ENCODE measurements at places on chromosomes 3 and 15. TPM values are rescaled to one million over a fixed set of nuclear protein-coding genes. Genes with fewer than 3 reads are reported as not detected.

The CHDH gene
- 0.53 TPM for total RNA-seq

The RNF123 gene
- 33.1 TPM for total RNA-seq

The NR2E3 gene
- not detected for total RNA-seq

The SQOR gene
- 61.4 TPM for total RNA-seq

The SEC62 gene
- 20.5 TPM for total RNA-seq

The EPHB1 gene
- total RNA-seq = 0.53 TPM

The CCR3 gene
- total RNA-seq = not detected

The PP2D1 gene
- not detected for total RNA-seq

GRCh38 chr3:60636846-60637245, 614.4 kb downstream of the FHIT start:
- no peak for DNase-seq

DNA sequence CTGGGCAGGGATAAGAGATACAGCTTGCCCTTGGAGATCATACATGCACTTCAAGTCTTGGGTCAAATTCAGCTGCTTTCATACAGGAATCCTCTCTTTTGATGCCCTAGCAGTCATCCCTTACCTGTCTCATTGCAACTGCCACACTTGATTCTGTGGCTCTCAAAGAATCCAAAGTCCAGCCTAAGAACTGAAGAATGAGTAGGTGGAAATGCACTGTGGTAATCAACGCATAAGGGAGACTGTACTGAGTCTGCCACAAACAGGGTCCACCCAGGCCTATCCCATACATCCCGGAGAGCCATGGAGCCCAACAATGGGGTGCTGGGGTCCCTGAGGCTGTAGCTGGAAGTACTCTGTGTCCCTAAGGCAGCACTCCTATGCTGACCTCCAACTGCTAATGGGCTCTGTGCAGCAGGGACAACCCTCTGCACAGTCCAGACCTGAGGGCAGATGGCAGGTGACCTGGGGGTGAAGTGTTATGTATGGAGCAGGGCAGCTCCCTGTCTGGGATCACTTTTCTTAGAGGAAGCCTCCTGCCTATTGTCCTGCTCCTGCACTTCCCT, 1.7 kb upstream of the VPS18 start:
- no peak for DNase-seq

DNA sequence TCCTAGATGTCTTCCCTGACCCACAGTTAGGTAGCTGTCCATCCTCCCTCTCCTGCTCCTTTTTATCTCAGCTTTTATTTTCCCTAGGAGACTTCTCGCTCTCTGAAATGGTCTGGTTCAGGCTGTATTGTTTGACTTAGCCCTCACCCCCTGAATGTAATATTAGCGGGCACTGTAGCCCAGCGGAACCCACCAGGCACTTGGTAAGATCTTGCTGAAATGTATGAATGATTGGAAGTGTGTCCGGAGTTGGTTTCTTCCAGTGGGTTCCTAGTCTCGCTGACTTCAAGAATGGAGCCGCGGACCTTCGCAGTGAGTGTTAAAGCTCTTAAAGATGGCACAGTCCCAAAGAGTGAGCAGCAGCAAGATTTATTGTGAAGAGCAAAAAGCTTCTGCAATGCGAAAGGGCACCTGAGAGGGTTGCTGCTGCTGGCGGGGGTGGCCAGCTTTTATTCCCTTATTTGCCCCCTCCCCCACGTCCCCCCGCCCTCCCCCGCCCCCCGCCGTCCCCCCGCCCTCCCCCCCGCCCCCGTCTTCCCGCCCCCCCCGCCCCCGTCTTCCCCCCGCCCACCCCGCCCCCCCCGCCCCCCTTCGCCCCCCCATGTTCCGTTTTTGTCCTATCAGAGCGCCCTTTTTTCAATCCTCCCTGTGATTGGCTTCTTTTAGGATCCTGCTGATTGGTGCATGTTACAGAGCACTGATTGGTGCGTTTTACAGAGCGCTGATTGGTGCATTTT, 694 bp upstream of the EEFSEC start:
- no peak for DNase-seq

- no peak for DNase-seq
These were observed 5.0 kb upstream of the IL16 start for GRCh38 chr15:81191701-81192100.

DNA sequence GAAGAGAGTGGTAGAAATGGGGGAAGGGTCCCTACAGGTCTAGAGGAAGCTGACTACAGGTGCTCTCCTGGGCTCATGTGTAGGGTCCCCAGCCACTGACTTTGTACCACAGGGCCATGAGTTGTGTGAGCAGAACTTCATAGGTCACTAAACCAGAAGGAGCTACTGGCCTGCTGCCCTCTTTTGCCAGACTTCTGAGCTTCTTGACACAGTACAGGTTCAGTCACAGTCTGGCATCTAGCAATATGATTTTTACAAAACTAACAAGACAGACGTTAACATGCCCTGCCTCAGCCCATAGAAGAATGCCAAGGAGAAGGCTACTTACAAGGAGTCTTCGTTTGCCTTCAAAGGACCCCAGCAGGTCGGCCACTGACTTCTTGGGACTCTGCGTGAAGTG, 3.2 kb downstream of the CCDC80 start:
- no peak for DNase-seq

DNA sequence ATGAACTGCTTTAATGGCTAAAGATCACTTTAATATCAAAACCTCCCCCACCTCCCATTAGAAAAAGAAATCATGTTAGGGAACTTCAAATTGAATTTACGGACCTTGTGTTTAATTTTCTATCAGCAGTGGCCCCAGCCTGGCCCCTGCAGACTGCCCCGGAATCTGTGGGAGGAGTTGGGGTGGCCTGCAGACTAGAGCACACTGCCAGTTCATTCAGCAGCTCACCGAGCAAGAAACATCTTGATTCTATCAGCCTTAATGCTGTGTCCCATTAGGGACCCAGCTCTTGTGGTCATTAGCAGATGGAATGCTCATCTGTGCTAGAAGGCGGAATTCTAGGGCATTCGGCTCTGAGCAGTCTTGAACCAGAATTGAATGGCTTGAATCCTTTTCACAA, 54.2 kb downstream of the FLNB start:
- DNase-seq = no peak

GRCh38 chr3:72111265-72112205, 326.6 kb upstream of the PROK2 start:
- no peak for DNase-seq

DNA sequence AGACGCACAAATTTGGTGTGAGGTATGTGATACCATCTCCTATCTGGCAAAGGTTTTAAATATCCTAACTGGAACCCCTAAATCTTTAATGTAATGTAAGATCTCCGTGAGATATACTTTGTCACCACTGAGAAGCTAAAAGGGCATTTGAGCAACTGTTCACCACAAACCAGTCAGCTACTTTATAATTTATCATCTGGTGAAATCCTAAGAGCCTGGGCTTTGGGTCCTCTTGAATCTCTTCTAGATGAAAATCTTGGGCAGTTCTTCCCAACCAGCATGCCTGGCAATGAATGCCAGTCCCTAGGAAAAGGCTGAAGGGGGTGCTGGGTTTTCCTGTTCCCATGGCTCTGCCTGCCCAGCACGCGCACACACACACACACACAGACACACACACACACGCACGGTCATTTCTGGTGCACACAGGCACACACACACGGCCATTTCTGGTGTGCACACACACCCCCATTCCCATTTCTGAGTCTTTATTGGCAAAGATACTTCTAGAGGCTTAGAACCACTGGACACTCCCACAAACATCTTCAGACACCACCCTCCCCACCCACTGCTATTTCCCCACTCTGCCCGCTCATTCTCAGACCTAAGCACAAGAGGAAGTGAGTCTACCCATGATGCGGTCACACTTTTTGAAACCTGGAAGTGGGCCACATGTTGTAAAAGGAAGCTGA, 72.6 kb downstream of the MYO1E start:
- peak; percentile 96 for DNase-seq

- DNase-seq = no peak
These were observed 135.6 kb downstream of the KCNMB2 start for GRCh38 chr3:178671791-178672190.

DNA sequence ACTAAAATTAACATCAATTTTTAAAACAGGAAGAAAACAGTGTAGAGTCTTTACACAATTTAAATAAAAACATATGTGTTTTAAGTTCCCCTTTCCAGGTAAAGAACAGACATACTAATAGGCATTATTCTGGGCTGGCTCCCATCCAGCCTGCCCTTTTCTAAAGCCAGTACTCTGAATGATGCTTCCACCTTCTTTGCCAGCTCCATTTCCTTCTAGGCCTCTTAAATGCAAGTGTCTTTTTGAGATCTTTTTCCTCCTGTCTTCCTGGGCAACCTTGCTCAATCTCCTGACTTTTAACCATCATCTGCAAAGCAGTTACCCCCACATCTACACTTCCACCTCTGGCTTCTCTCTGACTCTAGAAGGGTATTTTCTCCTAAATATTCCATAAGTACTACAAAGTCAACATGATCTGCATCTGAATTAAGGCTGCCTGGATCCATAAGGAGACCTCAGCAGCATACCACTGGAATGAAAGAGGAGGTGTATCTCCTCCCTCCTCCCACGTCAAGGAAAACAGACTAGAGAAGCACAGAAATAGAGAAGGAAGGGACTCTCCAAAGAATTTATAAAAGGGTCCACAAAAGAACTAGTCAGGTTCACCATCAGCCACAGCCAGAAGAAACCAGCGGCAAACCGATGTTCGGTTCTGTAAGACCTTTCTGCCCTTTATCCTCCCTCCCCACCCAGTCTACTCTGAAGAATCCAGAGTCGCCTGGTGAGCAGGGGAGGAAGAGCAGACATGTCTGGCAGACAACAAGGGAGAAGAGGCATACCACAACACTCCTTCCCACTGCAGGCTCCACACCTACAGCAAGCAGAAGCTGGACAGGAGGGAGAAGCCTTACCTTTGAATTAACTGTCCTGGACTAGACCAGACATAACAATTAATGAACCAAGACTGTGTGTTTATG, 47.1 kb downstream of the GOLIM4 start:
- no peak for DNase-seq

- DNase-seq = no peak
These were observed 288.8 kb downstream of the CNTN6 start for GRCh38 chr3:1381647-1382036.

DNA sequence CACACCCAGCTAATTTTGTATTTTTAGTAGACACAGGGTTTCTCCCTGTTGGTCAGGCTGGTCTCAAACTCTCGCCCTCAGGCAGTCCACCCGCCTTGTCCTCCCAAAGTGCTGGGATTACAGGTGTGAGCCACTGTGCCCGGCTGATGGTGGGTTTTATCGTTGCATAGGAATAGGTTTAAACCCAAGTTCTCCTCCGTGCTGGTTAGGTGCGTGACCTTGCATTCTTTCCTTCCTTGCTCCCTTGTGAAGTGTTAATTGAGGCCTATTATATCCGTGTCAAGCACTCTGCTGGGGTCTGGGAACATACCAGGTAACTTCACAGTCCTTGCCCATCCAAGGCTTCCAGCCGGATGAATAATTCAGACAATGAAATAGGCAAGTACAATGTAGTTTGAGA, 19.3 kb upstream of the ETV5 start:
- no peak for DNase-seq

DNA sequence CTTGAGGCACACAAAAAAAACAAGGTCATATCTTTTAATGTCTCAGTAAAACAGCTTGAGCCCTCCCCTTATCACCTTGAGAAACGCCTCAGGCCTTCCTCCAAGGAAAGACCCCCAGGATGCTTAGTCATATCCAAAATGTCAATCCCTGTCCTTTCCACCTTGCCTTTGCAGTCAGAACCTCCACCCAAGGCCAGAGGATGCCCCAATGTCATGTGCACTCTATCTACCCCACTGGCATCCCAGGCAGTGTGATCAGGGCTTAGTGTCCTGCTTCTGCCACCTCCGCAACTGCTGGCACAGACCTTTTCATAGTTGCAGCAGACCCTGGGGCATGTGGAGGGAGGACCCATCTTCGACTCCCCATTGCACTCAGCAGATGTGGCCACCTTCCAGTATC, 268.0 kb upstream of the LRRFIP2 start:
- DNase-seq = no peak

GRCh38 chr15:101765772-101766456, 37.4 kb upstream of the OR4F6 start:
- no peak for DNase-seq

- no peak for DNase-seq
These were observed 684.2 kb upstream of the CFAP20DC start for GRCh38 chr3:59734061-59734460.

- peak; percentile 92 for DNase-seq
These were observed 1.3 kb upstream of the USP3 start for GRCh38 chr15:63502843-63503738.

GRCh38 chr3:170420307-170420821, 1.7 kb downstream of the CLDN11 start:
- DNase-seq = no peak

- no peak for DNase-seq
These were observed 785 bp upstream of the IQCF5 start for GRCh38 chr3:51876186-51876585.

DNA sequence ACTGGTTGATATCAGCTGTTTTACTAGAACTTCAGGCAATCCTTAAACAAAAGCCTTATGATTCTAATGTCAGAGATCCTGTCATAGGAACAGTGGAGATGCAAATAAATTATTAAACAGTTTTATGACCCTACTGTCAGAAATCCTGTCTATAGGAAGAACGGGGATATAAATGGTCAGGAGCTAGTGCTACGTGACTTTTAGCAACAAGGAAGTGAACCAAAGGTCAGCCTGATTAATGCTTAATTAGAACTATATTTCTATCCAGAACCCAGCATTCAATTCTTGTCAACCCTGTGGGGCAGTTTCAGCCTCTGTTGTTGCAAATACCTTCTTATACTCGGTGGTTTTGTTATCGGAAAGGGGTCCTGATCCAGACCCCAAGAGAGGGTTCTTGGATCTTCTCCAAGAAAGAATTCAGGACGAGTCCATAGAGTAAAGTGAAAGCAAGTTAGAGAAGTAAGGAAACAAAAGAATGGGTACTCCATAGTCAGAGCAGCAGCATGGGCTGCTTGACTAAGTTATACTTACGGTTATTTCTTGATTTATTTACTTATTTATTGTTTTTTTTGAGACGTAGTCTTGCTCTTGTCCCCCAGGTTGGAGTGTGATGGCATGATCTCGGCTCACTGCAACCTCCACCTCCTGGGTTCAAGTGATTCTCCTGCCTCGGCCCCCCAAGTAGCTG, 59.9 kb upstream of the RNU6-1 start:
- no peak for DNase-seq

Data from ascending aorta (tissue), 2 donors.